SW 1271 (cell line): ENCODE measurements at places on chromosomes 3 and 15.

DNA sequence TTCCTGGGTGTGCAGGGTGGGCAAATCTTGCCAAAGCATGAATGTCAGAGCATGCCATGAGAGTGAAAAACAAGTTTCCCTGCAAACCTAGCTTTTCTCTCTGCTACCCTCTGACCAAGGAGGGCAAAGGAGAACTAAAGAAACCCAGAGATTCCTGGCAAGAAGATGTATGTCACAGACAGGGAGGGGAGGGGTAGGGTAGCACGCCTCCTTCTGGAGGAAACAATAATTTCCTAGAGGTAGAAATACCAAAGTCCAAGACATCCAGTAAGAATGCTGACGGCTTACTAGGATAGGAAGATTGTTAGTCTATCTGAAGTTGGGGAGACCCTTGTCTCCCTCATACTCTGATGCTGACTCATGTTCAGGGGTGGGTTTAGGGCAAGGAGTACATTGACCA is 203.9 kb downstream of the NR1D2 start:
- DNase-seq, result no peak

- DNase-seq, result no peak
These were observed 5.5 kb downstream of the GFM1 start for GRCh38 chr3:158649791-158650190.

GRCh38 chr15:85976986-85977385 is 102.7 kb upstream of the AGBL1 start:
- no peak for DNase-seq

GRCh38 chr3:106827515-106828213 is 549.6 kb upstream of the CCDC54 start:
- DNase-seq, result no peak

DNA sequence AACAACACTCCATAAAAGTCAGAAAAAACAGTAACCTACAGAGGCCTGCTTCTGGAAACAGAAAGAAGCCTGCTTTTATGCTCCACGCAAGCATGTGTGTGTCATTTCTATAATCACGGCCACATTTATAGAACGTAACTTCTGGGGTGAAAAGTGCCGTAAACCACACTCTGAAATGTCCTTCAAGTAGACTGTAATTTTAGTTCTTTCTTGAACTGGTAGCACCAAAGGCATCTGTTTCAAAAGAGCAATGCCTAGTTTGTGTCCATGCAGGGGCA is 19.5 kb upstream of the CMTM7 start:
- no peak for DNase-seq

- no peak for DNase-seq
These were observed 4.0 kb upstream of the SLC25A38 start for GRCh38 chr3:39378957-39379777.

- DNase-seq, result peak; percentile 65
These were observed 35.2 kb downstream of the NCEH1 start for GRCh38 chr3:172675441-172676193.

- DNase-seq, result no peak
These were observed 4.4 kb upstream of the AVEN start for GRCh38 chr15:34043391-34043790.

DNA sequence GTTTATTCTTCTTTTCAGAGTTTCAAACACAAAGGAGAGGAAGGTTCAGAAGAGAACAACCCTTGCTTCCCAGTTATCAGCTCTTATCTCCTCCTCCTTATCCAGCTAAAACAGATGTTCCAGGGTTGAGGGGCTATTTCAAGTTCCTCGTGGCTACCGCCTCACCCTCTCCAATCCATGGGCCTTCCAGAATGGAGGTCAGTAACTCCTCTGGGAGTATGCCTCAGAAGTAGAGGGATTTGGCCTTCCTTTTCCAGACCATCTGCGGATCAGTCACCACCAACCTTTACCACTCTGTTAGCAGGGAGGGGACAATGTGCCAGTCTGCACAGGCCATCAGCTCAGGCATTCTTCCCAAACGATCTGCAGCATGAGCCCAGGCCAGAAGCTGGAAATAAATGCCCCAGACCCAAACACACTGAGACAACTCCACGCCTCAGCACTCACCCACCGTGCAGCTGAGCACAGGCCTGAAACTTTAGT is 14.8 kb downstream of the HTR3C start:
- DNase-seq, result no peak
